ENCODE measurements at places on chromosomes 6 and 20.

DNA sequence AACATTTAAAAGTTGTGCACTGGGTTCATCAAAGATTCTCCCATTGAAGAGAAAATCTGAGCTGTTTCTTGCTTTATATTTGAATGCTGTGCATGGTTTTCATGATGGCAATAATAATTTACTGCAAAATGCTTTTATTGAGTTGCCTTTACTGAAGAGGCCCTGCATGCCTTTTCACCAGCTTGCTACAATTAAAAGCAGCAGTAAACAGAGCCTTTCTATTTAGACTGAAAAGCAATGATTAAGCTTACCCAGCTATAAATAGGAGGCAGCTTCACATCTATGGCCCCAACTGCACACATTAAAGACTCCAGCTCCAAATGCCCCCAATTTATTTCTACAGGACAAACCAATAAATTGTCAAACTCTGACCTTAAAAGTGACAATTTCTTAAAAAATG is 70.3 kb downstream of the ANKEF1 start:
- DNase-seq: no peak

DNA sequence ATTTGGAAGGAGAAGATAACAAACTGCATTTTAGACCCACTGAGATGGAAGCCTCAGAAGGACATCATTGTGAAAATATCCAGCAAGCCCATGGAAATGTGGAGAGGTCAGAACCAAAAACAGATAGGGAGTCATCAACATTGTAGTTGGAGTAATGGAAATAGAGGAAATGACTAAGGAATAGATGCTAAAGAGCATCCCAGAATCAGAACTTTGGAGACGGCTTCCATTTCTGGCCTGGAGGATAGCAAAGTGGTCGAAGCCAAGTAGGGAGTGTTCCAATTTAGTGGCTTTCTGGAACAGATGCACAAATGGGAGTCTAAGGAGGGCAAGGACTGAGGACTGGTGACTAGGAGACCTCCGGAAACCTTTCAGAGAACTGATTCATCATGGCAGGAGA is 3.6 kb downstream of the BEND6 start:
- DNase-seq: no peak

DNA sequence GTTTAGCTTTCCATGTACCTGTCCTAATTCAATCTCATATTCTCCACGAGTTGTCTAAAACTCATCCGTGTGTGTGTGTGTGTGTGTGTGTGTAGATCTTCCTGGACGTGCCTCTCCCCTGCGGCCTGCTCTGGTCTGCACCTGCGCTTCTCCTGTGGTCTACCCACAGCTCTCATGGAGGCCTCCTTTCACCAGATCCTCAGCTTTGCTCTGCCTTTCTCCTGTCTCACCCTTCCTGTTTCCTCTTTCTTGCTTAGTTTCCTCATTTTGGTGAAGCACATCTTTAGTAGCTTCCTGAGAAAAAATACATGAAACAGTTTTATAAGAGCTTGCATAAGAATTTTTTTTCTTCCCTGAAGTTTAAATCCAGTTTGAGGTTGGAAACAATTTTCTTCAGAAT is 18.1 kb downstream of the SLX4IP start:
- no peak for DNase-seq

DNA sequence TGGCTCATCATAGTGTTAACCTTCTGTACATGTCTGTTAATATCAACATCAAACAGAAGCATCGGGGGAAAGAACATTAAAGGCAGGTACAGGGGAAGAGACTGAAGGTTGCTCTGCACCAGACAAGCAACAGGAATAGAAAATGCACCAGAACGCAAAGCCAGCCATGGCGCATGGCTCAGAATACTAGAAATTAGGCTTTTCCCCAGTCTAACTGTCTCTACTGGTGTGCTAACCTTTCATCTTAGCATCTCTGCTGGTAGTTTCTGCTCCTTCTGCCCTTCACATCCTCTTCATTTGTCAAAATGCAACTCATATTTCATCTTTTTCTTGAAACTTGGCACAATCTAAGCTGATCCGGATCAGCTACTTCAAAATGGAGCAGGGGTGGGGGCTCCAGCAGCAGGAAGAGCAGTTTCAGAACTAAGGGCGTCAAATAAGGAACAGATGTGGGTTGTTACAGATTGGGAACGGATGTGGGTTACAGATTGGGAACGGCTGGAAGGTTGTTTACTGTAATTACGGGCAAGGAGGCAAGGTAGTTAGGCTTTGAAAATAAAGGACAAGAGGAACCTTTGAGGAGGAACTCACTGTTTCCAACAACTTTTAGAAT is 13.1 kb upstream of the RNASET2 start:
- no peak for DNase-seq

DNA sequence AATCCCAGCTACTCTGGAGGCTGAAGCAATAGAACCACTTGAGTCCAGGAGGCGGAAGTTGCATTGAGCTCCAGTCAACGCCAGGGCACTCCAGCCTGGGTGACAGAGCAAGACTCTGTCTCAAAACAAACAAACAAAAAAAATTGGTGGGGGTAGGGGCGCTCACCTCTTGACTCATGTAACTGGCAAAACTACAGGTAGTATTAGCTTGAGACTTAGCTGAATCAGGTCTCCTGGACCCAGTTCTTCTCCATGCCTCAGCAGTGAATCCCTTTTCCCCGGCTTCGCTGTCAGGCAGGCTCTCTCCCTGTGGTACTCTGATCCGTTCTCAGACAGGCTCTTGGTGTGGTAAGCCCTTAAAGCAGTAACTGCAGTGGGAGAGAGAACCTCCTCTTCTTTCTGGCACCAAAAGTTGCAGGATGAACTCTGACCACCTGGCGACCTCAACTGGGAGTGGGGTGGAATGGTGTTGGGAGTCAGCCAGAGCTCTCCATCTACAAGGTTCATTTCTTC is 12.9 kb downstream of the SLC9A8 start:
- peak; percentile 16 for DNase-seq

Measured in right hindlimb (tissue), 1 donor.